Hepatocyte (in vitro differentiated cells): ENCODE measurements at places on chromosomes 16 and 17. TPM values are rescaled to one million over a fixed set of nuclear protein-coding genes. Genes with fewer than 3 reads are reported as not detected.

- peaks cover 12% of the 10 kb centered on the region for H3K4me1 ChIP-seq
- H3K4me3 ChIP-seq, result peak overlapping the region; percentile 92
- H3K27me3 ChIP-seq, result no peaks in the 10 kb centered on the region
- H3K27ac ChIP-seq, result peak overlapping the region; percentile 100
- peak; percentile 34 for DNase-seq
These were observed 763 bp downstream of the ZKSCAN2 start for GRCh38 chr16:25256695-25257469.

GRCh38 chr17:67718325-67718941 lies 697 bp downstream of the NOL11 start:
- H3K4me1 ChIP-seq, result peaks cover 8% of the 10 kb centered on the region
- peak overlapping the region; percentile 92 for H3K27ac ChIP-seq
- H3K36me3 ChIP-seq, result no peaks in the 10 kb centered on the region
- peak overlapping the region; percentile 74 for H3K4me3 ChIP-seq

GRCh38 chr17:54270499-54270898 lies 447.8 kb downstream of the KIF2B start:
- H3K27me3 ChIP-seq, result no peaks in the 10 kb centered on the region
- no peak overlapping the region for H3K27ac ChIP-seq
- no peaks in the 10 kb centered on the region for H3K4me1 ChIP-seq

DNA sequence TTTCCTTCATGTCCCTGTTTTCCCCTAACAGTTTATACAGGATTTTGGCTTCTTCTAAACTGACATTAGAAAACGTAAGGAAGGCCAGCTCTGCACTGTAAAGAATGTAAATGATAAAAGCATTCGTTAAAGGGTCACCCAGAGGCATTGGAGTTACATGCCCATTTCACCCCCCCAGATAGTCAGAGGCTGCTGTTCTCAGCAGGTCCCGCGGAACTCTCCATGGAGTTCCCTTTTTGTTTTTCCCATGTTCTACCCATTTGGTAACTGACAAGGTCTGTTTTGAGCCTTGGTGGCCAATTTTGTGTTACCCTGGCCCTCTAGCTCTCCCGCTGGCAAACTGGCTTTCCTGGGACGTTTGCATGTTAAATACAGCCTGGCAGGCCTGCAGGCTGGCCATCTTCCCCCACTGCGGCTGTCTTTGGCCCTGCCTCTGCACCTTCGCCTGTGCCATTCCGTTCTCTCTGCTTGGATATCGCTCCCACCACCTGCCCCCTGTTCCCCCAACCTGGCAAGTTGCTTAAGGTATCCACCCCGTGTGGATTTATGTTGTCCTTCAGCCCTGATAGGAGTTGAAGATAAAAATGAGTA lies 49.7 kb downstream of the EPN2 start:
- no peak for DNase-seq
- H3K27me3 ChIP-seq, result no peaks in the 10 kb centered on the region
- H3K27ac ChIP-seq, result no peak overlapping the region

GRCh38 chr16:22190081-22190775 lies 15.8 kb upstream of the EEF2K start:
- peak overlapping the region; percentile 20 for H3K4me3 ChIP-seq
- DNase-seq, result peak; percentile 100
- H3K27ac ChIP-seq, result peak overlapping the region; percentile 77
- H3K27me3 ChIP-seq, result no peaks in the 10 kb centered on the region
- no peaks in the 10 kb centered on the region for H3K36me3 ChIP-seq
- peaks cover 17% of the 10 kb centered on the region for H3K4me1 ChIP-seq

KRTAP9-4 gene
- not detected in 2 replicates for polyA plus RNA-seq

DNA sequence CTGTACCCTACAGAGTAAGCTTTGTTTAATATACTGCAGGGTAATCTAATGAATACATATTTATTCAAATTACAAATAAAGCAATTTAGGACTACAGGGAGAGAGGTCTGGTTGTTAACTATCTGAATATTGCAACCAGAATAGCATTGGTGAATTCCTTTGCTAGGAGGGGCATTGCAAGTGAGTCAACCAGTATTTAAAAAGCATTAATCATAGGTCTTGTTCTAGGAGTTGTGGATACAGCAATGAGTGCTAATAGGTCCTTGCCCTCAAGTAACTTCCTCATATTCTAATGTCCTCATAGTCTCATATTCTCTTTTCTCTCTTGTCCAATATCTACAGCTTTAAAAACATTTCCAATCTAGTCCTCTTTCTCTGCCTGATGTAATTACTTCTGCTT lies 531.4 kb downstream of the CDH11 start:
- H3K36me3 ChIP-seq, result no peaks in the 10 kb centered on the region
- DNase-seq, result no peak
- H3K27me3 ChIP-seq, result no peaks in the 10 kb centered on the region
- peak overlapping the region; percentile 3 for H3K27ac ChIP-seq
- H3K4me3 ChIP-seq, result no peak overlapping the region

RANGRF gene
- polyA plus RNA-seq, result 41.9 and 42.5 TPM in 2 replicates

DNA sequence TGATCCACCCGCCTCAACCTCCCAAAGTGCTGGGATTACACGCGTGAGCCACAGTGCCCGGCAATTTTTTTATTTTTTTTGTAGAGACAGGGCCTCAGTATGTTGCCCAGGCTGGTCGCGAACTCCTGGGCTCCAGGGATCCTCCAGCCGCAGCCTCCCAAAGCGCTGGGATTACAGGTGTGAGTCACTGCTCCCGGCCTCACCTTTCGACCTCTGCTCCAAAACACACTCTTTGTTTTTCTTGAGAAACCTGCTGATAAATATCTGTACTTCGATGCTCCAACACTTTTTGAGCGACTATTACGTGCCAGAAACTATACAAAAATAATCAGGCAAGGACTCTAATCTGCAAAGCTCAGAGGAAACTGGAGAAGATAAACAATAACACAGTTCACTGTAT lies 1.0 kb downstream of the MED1 start:
- peaks cover 18% of the 10 kb centered on the region for H3K4me1 ChIP-seq
- DNase-seq, result peak; percentile 31
- H3K36me3 ChIP-seq, result no peaks in the 10 kb centered on the region
- H3K27me3 ChIP-seq, result no peaks in the 10 kb centered on the region

GRCh38 chr17:4748686-4749085 lies 9.0 kb upstream of the CXCL16 start:
- no peak for DNase-seq
- no peak overlapping the region for H3K27ac ChIP-seq
- H3K4me3 ChIP-seq, result no peak overlapping the region

- no peaks in the 10 kb centered on the region for H3K36me3 ChIP-seq
- no peak for DNase-seq
- no peaks in the 10 kb centered on the region for H3K4me1 ChIP-seq
These were observed 44.9 kb upstream of the RBFOX3 start for GRCh38 chr17:79655672-79656290.

- no peak overlapping the region for H3K27ac ChIP-seq
- no peaks in the 10 kb centered on the region for H3K4me1 ChIP-seq
- H3K36me3 ChIP-seq, result no peaks in the 10 kb centered on the region
- no peak overlapping the region for H3K4me3 ChIP-seq
- DNase-seq, result no peak
These were observed 8.2 kb upstream of the TMEM94 start for GRCh38 chr17:75447951-75448856.

GRCh38 chr16:22139008-22139407 lies 23.3 kb upstream of the SDR42E2 start:
- H3K4me3 ChIP-seq, result no peak overlapping the region
- DNase-seq, result no peak
- no peak overlapping the region for H3K27ac ChIP-seq
- no peaks in the 10 kb centered on the region for H3K4me1 ChIP-seq
- H3K36me3 ChIP-seq, result no peaks in the 10 kb centered on the region

MAF gene
- polyA plus RNA-seq, result 30.5 and 31.6 TPM in 2 replicates

DNA sequence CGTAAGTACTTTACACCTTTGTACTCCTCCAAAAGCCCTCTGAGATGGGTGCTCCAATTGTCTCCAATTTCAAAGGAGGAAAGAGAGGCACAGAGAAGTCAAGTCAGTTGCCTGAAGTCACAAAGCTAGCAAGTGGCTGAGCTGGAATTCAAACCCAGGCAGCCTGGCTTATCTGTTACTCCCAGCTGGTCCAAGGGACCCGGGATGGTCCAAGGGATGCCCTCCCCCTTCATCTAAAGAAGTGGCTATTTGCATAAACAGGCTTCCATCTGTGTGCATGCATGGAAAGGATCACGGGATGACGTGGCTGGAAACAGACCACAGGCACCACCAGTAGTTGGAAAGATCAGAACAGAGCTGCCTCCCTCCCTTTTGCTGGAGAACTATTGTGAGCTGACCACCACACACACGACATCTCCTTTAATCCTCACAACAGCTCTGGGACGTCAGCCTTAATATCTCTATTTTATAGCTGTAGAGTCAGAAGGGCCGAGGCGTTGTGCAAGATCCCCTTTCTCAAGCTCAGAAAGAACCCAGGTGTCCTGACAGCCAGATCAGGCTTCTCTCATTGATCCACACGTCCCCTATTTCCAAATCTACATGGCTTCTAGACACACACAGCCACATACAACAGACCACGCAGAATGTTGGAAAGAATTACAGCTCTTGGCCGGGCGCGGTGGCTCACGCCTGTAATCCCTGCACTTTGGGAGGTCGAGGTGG lies 10.9 kb upstream of the COL1A1 start:
- H3K4me3 ChIP-seq, result no peak overlapping the region
- H3K4me1 ChIP-seq, result peaks cover 48% of the 10 kb centered on the region
- no peaks in the 10 kb centered on the region for H3K36me3 ChIP-seq

- H3K27me3 ChIP-seq, result no peaks in the 10 kb centered on the region
- H3K36me3 ChIP-seq, result no peaks in the 10 kb centered on the region
- H3K4me3 ChIP-seq, result no peak overlapping the region
- peaks cover 7% of the 10 kb centered on the region for H3K4me1 ChIP-seq
These were observed 202.9 kb upstream of the IRX3 start for GRCh38 chr16:54489225-54490111.

DNA sequence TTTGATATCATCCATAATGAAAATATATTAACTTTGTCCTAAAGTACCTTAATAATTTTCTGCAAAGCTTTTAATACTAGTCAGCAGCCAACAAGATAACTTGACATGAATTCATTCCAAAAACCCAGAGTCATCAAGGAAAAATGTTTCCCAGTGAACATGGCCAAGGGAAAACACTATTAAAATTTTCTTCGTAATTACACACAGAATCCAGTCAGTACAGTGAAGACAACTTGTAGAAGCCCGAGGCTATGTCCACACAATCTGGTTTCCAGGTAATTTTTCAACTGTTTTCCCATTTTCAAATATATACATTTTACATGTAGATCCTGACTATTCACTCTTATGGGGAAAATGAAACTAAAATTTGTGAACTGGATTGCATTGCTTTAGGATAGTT lies 600.9 kb downstream of the CDH8 start:
- DNase-seq, result no peak
- H3K36me3 ChIP-seq, result no peaks in the 10 kb centered on the region
- no peaks in the 10 kb centered on the region for H3K27me3 ChIP-seq
- H3K4me3 ChIP-seq, result no peak overlapping the region
- no peak overlapping the region for H3K27ac ChIP-seq
- H3K4me1 ChIP-seq, result no peaks in the 10 kb centered on the region

DNA sequence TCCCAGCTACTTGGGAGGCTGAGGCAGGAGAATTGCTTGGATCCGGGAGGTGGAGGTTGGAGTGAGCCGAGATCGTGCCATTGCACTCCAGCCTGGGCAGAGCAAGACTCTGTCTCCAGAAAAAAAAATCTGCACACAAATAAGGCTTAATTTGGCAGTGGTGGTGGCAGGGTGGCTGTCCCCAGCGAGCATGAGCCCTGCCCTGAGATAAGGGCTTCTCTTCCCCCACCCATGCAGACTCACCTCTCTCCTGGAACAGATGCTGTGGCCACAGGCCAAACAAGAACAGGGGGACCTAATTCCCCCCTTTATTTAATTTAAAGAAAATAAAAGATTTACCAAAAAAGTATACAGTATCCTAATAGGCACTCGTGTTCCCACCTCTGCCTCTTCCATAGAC lies 157.2 kb downstream of the RAB11FIP4 start:
- no peaks in the 10 kb centered on the region for H3K36me3 ChIP-seq
- peaks cover 4% of the 10 kb centered on the region for H3K4me1 ChIP-seq
- no peak for DNase-seq
- no peaks in the 10 kb centered on the region for H3K27me3 ChIP-seq

- DNase-seq, result no peak
- H3K36me3 ChIP-seq, result no peaks in the 10 kb centered on the region
- no peaks in the 10 kb centered on the region for H3K4me1 ChIP-seq
These were observed 43.6 kb downstream of the NFATC3 start for GRCh38 chr16:68128577-68129305.
